Stimulated activated CD8-positive, alpha-beta memory T cell treated with anti-CD3 and anti-CD28 coated beads, Interleukin-4, amount 100 ng/mL, for 1 hour (primary cell): ENCODE measurements at places on chromosomes 4 and X.

DNA sequence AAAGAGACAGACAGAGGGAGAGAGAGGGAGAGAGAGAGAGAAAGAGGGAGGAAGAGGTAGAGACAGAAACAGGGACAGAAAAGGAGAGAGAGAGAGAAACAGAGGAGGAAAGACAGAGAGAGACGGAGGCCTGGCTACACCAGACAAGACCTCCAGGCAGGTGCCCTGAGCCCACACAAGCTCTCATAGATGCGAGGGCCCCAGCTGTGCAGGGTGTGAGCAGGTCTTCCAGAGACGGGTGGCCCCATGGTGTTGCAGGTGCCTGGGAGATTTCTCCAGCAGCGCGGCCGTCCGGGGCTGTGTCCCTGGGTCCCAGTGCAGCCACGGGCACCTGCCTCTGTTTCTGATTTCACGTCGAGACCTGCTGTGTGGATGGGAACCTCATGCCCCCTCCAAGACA lies 253.0 kb downstream of the SHOX start:
- no peak for DNase-seq

- no peak for DNase-seq
Observed at GRCh38 chr4:159950707-159951106, 847.8 kb downstream of the RAPGEF2 start.

GRCh38 chr4:1317177-1318045 lies 27.7 kb downstream of the MAEA start:
- no peak for DNase-seq

DNA sequence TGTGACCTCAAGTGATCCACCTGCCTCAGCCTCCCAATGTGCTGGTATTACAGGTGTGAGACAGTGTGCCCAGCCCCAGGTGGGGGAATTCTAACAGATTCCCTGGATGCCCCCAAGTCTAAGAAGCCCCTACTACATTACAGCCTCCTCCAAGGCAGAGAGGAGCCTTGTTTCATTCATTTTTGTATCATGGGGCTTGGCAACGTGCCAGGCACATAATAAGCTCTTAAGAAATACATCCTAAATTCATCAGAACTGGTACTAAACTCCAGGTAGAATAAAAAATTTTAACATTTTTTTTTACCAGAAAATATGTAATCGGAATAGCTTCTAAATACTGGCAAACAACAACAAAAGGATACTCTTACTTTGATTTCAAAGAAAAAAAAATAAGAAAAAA lies 127.1 kb downstream of the CHIC2 start:
- no peak for DNase-seq

GRCh38 chrX:136667446-136668168 lies 19.6 kb downstream of the CD40LG start:
- no peak for DNase-seq

- DNase-seq = no peak
Observed at GRCh38 chr4:77927991-77928925, 65.6 kb downstream of the MRPL1 start.

GRCh38 chr4:168880811-168881595 lies 129.1 kb downstream of the CBR4 start:
- DNase-seq = no peak

GRCh38 chr4:6497796-6498195 lies 25.4 kb upstream of the PPP2R2C start:
- no peak for DNase-seq

- DNase-seq = no peak
Observed at GRCh38 chr4:169314906-169315305, 44.1 kb upstream of the SH3RF1 start.

DNA sequence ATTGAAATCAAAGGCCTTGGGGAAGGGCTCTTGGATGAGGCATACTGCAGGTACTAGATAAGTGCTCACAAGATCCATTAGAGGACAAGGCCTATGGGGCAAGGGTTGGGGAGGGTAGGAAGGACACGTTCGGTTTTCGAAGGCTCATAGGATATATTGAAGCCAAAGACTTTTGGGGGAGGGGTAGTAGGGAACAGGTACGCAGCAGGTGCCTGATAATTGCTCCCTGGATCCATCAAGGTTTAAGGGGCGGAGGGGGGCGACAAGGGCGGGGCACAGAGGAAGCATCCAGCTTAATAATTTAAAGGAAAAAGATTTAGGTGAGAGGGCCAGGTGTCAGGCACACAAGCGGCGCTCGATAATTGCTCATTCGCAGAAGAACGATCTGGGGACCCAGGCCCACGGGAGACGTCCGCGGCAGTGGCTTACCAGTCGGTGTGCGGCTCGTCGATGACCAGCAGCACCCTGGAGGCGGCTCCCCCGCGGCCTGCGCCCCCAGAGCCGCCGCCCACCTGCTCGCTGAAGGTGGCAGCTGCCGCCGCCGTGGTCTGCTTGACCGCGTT lies 653 bp downstream of the SYN1 start:
- DNase-seq = no peak

DNA sequence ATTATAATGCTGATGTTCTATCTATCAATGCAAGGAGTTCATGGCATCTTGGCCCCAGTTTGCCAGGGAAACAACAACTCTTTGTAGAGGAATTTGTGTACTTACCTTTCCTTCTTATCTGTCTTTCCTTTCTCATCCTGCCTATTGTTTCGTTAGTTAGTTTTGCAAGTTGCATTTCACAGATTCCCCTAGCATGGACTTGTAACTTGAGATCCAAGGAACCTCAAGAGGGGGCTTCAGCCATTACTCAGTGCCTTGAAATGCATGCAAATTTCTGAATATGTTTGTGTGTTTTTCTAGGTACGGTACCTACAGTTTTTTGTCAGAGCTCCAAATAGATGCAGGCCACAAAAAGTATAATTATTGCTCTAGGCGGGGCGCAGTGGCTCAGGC lies 203.6 kb downstream of the LDB2 start:
- DNase-seq = no peak

DNA sequence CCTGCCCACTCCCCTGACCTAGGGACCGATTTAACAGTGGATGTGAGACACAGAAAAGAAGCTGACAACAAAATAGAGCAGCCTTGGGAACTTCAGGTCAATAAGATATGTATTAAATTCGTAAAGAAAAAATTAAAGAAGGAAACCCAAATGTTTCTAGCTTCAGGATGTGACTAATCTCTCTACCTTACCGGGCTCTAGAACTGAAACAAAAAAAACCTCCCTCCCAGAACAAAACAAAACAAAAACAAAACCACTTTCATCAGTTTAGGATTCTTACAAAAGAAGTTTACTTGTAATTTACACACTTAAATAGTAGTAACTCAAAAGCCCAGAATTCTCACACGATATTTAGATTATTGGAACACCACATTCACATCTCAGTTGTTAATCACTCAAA lies 185.8 kb upstream of the RPS6KA3 start:
- DNase-seq = no peak

- DNase-seq = no peak
Observed at GRCh38 chr4:89275587-89275986, 32.0 kb downstream of the GPRIN3 start.

GRCh38 chrX:43552156-43552555 lies 103.9 kb upstream of the MAOA start:
- no peak for DNase-seq

- DNase-seq = no peak
Observed at GRCh38 chr4:1717129-1718094, 3.7 kb downstream of the TMEM129 start.

- no peak for DNase-seq
Observed at GRCh38 chr4:98677799-98678198, 19.4 kb upstream of the TSPAN5 start.

DNA sequence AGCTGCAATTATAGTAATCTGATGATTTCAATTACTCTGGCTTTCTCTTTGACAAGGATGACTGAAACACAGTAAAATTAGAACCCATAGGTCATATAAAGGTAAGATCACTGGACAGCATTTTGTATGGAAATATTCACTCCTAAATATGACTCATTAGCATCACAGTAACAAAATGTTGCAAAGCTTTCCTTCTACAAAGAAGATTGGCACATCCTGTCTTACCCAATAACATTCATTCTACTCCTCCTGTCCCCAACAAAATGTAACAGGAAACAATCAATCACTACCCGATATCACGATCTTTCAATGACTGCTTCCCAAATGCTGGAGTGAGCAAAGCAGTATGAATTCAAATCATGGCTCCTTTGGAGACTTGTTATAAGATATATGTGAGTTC lies 95.3 kb downstream of the FANCB start:
- no peak for DNase-seq

DNA sequence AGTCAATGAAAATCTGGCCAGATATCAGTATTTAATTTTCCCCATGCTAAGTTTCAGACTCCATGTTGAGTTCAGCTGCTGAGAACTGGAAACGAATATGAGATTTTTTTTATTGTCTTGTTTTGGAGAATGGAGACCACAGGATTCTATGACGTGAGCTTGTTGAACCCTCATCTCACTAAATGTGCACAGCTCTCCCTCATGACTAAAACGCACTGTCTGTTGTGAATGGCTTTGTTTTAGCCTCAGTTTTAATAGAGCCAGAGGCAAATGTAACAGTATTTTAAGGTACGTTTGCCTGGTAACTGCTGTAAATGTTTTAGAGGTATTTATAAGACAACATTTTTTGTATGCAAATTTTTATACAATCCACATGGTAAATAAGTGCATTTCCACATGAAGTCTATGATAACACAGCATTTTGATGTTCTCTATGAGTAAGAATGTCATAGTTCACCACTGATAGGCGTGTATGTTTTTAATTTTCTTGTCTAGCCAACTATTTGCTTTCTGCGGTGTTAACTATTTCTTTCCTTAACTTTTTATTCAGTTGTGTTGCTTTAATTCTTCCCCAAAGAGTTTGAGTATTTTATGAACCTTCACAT lies 1159.3 kb upstream of the TENM3 start:
- DNase-seq = no peak

DNA sequence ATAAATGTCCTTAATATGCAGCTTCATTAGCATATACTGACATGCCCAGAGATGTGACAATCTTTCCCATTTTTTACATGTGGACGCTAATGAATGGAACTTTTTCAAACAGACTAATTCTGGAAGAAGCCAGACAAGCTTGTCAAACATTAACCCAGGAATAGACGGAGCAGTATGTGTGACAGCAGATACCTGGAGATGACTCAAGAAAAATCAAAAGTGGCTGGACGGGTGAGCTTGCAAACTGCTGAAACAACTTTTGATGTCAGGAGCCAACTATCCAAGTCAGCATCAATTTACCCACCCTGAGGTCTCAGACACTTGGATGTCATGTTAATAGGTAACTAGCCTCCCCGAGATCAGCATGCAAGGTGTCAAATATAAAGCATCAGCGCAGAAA lies 183.0 kb downstream of the PACRGL start:
- no peak for DNase-seq

- no peak for DNase-seq
Observed at GRCh38 chrX:46444011-46444410, 101.2 kb downstream of the ZNF674 start.

GRCh38 chr4:109910256-109910655 lies 2.4 kb upstream of the EGF start:
- no peak for DNase-seq

- DNase-seq = no peak
Observed at GRCh38 chr4:176601124-176601523, 191.6 kb downstream of the VEGFC start.

DNA sequence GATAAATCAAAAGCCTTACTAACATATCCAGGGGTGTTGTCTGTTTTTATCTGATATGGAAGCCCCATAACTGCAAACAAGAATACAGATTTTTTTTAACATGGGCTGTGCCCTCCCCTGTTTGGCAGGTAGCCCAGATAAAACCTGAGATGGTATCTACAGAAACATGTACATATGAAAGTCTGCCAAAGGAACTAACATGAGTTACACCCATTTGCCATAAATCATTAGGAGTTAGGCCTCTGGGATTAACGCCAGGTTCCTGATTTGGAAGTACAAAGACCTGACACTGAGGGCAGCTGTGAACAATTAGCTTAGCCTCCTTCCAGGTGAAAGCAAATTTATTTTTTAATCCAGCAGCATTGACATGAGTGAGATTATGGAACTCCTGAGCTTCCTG lies 264.3 kb downstream of the TECRL start:
- DNase-seq = no peak

DNA sequence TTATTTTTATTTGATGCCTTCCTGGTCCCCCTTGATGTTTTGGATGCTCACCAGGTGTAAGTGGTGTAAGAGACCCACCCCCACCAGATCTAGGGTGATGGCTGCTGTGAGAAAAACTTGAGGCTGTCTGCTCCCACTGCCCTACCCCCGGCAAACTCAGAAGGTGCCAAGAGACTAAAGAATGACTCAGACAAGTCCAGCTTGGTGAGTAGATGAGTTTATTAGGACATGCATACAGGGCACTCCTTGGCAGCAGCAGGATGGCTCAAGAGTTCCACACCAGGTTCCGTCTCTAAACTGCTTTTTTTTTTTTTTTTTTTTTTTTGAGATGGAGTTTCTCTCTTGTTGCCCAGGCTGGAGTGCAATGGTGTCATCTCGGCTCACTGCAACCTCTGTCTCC lies 84.0 kb upstream of the HPF1 start:
- DNase-seq = no peak

DNA sequence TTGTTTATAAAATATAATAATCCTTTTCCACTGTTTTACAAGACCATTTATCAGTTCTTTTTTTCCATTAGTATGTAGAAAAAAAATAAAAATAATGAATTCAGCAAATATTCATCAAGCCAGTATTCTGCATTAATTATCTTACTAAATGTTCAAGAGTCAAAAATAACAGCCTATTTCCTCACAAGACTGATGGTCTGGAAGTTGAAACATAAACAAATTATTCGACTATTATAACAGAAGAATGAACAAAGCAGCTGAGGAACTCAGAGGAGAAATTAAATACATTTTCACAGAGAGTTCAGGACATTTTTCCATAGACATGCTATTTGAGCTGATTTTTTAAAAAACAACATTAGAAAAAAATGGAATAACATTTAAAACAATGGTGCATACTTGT lies 2594.8 kb downstream of the ARAP2 start:
- DNase-seq = no peak

GRCh38 chr4:73751166-73751565 lies 10.8 kb downstream of the CXCL8 start:
- no peak for DNase-seq

DNA sequence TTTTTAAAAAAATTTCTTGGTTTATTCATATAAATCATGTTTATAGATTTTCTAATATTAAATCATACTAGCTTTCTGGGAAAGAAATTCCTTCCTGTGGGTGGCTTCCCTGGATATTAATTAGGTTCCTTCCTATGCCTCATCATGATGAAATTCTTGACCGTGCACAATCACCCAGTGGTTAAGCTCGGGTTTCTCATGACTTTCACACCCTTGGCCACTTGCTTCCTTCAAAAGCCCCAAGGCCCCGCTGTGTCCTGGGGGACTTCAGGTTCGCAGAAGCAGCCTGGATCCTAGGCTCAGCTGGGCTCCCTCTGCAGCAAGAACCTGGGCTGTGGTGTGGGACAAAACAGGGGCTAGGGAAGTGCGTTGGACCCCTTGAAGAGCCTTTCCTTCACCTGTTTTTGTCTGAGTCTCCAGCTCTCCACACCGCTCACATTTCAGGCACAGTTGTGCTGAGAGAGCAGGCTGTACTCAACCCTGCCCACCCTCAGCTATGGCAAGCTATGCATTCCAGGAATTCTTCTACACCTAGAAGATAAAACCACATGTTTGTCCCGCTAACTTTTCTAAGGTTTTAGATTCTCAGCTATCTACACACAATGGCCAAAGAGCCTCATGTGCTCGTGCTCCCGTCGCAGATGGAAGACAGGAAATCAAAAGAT lies 48.9 kb upstream of the TMSB15B start:
- no peak for DNase-seq

- DNase-seq = no peak
Observed at GRCh38 chr4:83629945-83630721, 94.2 kb downstream of the GPAT3 start.
